ENCODE measurements at places on chromosomes 4 and X.

- DNase-seq: no peak
Observed at GRCh38 chrX:149865390-149865789, 15.6 kb upstream of the MAGEA8 start.

GRCh38 chr4:109764376-109764775 lies 34.5 kb upstream of the PLA2G12A start:
- no peak for DNase-seq

- no peak for DNase-seq
Observed at GRCh38 chr4:86174506-86174905, 185.3 kb downstream of the MAPK10 start.

DNA sequence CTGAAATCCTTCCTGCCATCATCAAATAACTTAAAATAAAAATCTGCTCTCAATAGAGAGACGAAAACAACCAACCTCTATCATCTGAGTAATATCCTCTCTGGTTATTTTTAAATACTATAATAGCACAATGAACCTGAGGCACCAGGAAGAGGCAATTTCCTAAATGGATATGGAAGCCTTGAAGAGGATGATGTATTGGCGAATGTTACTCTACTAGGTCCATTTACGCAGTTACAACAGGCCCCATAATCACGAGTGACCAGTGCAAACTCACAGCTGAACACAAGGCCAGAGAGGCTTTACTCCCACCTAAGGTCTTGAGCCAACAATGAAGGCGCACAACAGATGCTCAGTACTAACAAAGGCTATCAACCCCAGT lies 678.8 kb upstream of the NR3C2 start:
- no peak for DNase-seq

DNA sequence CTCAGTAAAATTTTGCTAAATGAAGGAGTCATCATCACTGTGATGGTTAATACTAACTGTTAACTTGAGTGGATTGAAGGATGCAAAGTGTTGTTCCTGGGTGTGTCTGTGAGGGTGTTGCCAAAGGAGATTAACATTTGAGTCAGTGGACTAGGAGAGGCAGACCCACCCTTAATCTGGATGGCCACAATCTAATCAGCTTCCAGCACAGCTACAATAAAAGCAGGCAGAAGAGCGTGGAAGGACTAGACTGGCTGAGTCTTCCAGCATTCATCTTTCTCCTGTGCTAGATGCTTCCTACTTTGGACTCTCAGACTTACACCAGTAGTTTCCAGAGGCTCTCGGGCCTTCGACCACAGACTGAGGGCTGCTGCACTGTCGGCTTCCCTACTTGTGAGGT lies 21.3 kb upstream of the WDR44 start:
- no peak for DNase-seq

DNA sequence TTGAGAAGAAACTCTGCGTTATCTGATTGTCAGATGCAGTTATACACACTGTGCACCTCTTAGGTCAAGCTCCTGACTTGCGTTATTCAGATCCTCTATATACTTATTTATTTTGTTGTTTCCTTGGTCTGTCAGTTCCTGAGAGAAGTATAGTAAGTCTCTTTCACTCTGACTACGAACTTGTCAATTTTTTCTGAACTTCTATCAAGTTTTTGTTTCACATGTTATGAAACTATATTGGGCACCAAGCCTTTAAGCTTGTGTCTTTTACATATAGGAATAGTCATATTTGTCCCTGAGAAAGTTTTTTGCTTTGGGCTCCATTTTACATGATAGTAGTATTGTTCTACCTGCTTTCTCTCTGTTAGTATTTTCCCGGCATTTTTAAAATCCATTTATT lies 31.7 kb downstream of the ZNF275 start:
- no peak for DNase-seq

DNA sequence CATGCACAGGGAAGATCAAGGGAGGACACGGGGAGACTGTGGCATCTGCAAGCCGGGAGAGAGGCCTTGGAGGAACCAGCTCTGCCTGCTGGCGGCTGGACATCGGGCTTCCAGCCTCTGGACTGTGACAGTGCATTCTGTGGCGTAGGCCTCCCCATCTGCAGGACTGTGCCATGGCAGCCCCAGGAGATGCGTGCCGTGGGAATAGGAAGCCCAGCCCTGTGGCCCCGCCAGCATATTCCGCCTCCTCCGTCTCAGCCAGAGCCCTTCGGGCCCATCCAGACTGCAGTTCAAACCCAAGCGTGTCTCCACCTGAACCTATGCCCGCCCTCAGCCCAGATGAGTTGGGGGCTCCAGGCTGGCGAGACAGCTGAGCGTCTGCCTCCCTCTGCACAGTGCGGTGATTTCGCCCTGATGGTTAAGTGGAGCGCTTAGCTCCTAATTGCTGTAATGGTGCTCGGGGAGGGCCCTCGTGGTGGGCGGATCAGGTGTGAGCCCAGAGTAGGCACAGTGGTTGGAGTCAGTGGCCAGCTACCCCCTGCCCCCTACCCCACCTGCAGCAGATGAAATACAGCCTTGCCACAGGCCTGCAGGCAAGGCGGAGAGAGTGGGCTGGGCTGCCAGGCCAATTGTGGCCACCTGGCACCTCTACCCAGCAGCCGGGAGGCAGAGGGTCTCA lies 133.9 kb downstream of the HMX1 start:
- no peak for DNase-seq

GRCh38 chr4:158042591-158043030 lies 130.2 kb downstream of the GASK1B start:
- DNase-seq: no peak

DNA sequence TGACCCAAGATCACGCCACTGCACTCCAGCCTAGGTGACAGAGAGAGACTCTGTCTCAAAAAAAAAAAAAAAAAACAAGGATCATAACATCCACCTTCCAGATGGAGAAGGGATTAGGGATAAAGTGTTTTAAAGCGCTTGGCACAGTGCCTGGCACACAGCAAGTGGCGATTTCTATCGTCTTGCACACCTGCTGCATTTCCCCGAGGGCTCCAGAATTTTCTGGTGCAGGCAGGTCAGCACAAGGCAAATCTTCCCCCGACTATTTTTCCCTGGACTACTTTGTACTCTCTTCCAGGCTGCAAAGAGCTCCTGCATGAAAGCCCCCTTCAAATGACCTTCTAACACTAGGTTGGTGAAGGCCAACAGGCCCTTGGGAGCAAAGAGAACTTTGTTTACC lies 57.3 kb downstream of the APBB2 start:
- no peak for DNase-seq

- DNase-seq: no peak
Observed at GRCh38 chr4:31349907-31350306, 629.7 kb downstream of the PCDH7 start.

- DNase-seq: no peak
Observed at GRCh38 chrX:153812220-153812619, 17.8 kb downstream of the SSR4 start.

DNA sequence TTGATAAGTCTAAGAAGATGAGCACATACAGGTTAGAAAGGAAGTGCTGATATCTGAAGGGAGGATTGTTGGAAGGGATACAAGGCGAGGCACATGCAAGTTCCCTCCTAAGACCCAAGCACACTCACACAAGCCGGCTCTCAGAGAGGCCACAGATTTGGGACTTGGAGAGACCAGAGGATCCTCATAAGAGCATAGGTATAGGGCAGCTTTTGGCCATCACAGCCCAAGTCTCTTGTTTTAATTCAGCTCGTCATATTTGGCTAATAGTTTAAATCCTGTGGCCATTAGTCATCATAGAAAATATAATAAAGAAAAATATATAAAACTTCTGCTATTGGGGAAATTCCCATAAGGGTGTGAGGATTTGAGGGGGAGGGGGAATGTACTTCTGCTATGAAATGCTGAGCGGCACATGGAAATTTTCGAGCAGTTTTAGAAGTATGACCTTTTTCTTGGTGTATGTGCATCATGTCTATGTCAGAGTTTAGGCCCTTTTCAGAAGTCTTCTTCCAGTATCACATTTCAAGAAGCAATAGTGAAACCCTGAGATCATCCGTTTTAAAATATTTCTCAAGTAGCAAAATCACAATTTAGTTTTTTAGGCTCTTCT lies 97.7 kb downstream of the NFKB1 start:
- DNase-seq: no peak

GRCh38 chrX:153871946-153872878 lies 13.8 kb downstream of the L1CAM start:
- no peak for DNase-seq

- DNase-seq: no peak
Observed at GRCh38 chrX:77070202-77070918, 376.8 kb upstream of the FGF16 start.

Measured in stimulated activated CD8-positive, alpha-beta memory T cell treated with anti-CD3 and anti-CD28 coated beads, Interleukin-12 subunit alpha, Interleukin-12 subunit beta, amount 100 ng/mL, for 4 hours (primary cell).